Stimulated activated CD8-positive, alpha-beta memory T cell treated with anti-CD3 and anti-CD28 coated beads, Interleukin-7, amount 100 ng/mL, for 4 hours (primary cell): ENCODE measurements at places on chromosomes 12 and 14.
A peak's percentile ranks its signal among the peaks of the same experiment; 100 is the strongest.

GRCh38 chr12:62899568-62900390, 35.2 kb downstream of the PPM1H start:
- DNase-seq, result no peak

DNA sequence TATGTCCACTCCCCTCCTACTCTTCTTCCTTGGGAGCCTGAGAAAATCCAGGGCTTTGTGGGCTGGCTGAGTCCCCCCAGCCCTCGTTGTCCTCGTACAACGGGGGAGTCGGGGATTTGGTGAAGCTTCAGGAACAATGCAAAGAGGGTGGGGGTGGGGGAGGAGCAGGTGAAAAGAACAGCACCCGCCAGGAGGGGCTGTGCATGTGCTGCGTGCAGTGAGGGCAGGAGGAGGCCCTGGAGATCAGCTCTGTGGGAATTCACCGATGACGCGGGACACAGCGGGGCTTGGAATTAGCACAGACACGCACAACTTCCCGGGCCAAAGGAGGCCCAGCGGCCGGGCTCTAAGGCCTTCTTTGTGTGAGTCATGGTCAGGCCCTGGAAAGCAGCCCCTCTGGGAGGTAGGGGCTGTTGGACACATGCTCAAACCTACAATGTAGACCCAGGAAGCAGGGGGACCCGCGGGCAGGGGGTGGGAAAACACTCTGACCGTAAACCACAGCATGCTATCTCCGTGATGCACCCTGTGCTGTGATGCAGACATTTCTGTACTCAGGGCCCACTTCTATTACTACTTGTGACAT, 32.8 kb downstream of the RBM19 start:
- no peak for DNase-seq

DNA sequence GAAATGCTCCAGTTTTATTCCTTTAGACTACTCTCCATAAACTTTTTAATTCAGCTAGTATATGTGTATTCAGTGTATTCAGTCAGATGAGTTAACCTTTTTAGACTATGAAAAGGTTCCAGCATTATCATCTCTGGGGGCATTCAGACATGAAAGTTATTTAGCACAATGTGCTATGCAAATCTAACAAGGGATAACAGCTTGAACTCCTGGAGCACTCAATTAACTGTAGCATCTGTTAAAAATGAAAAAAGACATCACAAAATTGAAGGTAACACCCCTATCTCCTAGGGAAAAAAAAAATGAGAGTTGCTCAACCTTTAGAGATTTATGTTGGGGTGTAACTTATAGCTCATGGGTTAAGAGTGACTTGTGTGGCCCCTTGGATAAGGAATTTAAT, 211.5 kb downstream of the PHLDA1 start:
- DNase-seq, result no peak

GRCh38 chr12:89309440-89309802, 42.9 kb downstream of the DUSP6 start:
- no peak for DNase-seq

DNA sequence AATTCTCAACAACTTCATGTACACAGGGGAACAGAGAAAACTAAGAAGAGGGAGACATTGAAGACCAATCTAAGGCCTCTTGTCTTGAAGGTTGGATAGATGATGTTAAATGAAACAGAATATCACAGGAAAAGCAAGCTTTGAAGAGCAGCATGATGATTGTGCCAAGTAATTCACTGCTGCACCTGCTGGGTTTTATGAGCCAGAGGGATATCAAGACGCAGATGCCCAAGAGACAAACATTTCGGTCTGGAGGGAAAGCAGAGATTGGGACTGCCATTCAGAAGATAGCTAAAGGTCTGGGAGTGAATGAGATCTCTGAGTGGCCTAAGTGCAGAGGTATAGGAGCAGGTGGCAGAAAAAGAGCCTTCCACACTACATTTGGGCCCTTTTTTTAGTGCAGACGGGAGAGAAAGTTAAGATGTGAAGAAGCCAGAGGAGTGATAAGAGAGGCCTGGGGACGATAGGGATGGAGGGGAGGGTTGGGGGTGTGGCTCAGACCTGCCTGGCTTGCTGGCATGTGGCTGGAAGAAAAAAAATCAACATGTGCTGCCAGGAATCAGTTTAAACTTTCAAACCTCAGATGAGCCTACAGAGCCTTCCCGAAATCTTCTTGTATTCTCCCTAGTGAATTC, 200.6 kb downstream of the AEBP2 start:
- DNase-seq, result no peak

GRCh38 chr14:100547633-100548294, 39.5 kb downstream of the BEGAIN start:
- DNase-seq, result no peak

DNA sequence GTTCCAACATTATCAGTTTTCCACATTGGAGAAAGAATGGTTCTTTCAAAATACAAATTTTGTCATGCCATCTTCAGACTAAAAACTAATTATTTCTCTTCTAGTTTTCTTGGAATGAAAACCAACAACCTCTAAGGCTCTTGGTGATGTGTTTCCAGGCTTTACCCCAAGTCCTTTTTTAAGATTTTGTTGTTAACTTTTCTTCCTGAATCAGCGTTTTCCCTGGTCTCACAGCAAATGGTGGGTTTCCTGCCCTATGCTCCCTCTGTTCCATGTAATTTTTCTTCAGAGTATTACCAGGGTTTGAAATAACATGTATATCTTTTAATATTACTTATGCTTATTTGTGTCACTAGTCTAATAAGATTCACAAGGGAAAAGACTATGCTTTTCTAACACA, 1311.9 kb downstream of the LRFN5 start:
- DNase-seq, result no peak

- DNase-seq, result no peak
Measured at GRCh38 chr12:53955776-53956250, 1.1 kb downstream of the HOXC12 start.

DNA sequence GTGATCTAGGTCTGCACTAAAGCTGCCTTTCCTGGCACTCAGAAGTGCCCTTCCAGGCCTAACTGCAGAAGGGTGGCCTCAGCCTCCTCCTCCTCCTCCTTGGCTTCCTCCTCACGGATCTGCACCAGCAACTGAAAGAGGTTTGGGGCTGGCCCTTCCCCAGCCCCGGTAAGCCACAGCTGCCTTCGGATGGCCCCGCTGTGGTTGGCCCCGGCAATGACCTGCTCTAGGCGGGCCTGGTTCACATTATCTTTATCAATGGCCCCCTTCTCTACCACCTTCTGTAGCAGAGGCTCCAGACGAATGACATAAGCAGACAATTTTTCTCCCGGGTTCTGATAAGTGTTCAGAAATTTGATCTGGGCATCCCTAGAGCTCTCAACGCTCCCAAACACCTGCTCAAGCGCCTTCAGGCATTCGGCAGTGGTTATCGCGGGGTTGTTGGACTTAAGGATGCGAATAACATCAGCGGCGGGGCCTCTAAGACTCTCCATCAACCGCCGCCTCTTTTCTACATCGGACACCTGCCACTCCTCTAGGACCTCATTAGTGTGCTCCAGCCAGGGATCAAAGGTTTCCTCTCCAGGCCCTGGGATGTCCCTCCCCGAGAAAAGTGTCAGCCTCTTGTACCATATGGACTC, 1.5 kb downstream of the PNMA1 start:
- no peak for DNase-seq

- no peak for DNase-seq
Measured at GRCh38 chr12:100229036-100229635, 28.5 kb downstream of the ACTR6 start.

- no peak for DNase-seq
Measured at GRCh38 chr14:96040828-96041371, 1.7 kb downstream of the C14orf132 start.

DNA sequence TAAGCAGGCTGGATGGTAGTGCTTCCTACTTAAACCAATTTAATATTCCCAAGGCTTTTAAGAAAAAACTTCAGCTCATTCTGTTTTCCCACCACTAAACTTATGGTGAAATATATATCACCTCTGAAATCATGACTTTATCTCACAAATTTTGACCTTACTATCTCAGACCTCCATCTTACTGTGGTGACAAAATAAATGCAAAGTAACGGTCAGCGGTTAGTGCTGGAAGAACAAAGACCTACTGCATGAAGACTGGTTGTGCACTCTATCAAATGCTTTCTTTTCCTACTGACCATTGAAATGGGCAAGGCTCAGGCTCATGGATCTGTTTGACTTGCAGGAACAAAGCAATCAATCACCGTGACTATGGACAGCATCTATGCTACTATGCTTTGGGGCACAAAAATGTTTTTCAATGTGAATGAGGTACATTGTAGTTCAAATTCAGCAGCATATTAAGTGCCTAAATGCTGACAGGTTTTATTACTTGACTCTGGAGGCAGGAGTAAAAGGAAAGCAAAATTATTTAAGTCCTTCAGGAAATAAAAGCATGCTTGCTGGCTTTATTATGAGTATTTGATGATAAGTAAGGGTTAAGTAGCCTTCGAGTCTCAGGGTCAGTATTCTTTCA, 43.1 kb upstream of the GTF2A1 start:
- no peak for DNase-seq

- no peak for DNase-seq
Measured at GRCh38 chr12:95701275-95701674, 89.3 kb downstream of the NTN4 start.

- no peak for DNase-seq
Measured at GRCh38 chr14:94752591-94753436, 17.1 kb downstream of the GSC start.

- no peak for DNase-seq
Measured at GRCh38 chr12:93130366-93131054, 201.4 kb upstream of the EEA1 start.

GRCh38 chr12:113048716-113049127, 7.8 kb upstream of the DTX1 start:
- peak; percentile 26 for DNase-seq

DNA sequence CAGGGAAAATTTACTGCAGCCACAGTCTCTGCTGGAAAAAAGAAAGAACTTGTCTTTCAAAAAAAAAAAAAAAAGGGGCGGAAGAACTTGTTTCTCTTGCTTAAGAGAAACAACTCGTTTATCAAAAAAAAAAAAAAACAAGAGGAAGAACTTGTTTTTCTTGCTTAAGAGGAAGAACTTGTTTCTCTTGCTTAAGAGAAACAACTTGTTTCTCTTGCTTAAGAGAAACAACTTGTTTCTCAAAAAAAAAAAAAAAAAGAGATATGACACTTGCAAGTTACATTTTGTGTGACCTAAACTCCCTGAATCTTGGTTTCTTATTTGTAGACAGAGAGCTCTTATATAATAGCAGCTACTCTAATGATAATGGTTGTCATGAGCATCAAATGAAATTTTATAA, 44.7 kb upstream of the USP15 start:
- no peak for DNase-seq

- no peak for DNase-seq
Measured at GRCh38 chr14:69848903-69849391, 30.3 kb upstream of the SMOC1 start.

GRCh38 chr12:5096241-5096924, 52.7 kb downstream of the KCNA5 start:
- no peak for DNase-seq

- no peak for DNase-seq
Measured at GRCh38 chr12:123990511-123990910, 17.5 kb downstream of the ZNF664 start.

DNA sequence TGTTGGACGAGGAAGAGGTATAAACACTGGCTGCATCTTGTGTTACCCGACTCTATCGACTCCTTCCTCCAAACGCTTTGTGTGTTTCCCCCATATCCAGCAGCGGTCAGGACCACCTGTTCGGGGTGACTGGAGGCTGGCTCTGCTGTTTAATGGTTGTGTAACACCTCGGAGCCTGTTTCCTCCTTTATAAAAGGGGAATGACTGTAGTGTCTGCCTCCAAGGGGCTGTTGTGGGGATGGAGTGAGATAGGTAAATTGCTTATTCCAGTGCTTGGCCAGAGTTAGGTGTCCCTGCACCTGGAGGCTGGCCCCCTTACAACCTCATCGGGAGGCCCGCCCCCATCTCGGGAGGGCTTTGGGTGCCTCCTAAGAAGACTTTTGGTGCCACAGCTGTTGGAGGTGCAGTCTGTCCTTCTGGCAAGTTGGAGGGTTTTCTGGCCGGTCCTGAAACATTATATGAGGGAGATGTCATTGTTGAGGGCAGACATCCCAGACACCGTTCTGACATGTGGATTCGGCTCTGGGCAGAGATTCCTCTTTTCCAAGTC, 1.1 kb downstream of the MLXIP start:
- no peak for DNase-seq

- no peak for DNase-seq
Measured at GRCh38 chr12:112807452-112807851, 15.9 kb downstream of the RPH3A start.

DNA sequence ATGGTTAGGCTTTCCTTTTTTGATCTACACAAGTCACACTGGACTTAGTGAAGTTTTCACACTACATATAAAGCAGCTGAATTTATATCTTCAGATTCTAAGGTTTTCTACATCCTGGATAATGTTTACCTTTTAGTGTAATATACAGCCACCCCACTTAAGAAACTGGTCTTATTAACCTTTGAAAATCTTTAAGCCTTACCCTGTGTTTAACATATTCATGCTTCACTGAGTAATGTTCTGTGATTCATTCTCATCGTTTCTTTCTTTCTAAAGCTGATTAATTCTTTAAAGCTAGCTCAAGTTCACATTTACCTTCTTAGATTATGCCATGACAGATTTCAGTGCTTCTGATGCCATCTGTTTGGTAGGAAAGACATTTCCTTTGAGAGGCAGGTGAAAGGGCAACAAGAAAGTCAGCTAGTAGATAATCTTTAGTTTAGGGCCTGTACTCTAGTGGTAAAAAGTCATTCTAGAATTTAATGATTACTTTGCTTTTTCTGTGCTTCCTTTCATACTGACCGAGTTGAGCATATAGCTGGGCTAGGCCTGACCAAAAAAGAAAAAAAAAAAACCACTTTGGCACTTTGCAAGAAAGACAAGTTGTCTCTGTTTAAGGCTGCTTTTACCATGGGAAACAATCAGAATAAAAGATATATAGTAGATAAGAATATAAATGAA, 690.9 kb upstream of the FBXO33 start:
- DNase-seq, result no peak

DNA sequence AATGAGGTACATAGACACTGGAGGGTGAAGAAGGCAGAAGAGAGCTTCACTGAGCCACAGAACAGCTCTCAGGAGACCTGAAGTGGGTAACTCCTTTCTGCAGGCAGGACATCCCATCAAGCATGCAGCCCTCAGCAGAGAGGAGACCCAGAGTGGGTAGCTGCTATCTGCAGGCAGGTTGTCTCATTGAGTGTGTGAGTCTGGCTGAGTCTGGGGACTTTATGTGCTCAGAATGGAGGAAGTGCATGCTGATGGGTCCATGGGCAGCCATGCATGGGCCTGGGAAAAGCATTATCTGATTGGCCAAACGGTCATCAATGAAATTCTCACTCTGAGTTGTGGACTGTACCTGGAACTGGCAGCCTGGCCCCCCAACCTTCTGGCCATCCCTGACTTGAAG, 14.7 kb upstream of the HIGD1C start:
- DNase-seq, result no peak

GRCh38 chr14:29749829-29750228, 177.8 kb downstream of the PRKD1 start:
- DNase-seq, result no peak
